ENCODE measurements at places on chromosomes 2 and 18. TPM values are rescaled to one million over a fixed set of nuclear protein-coding genes. Genes with fewer than 3 reads are reported as not detected.
A peak's percentile ranks its signal among the peaks of the same experiment; 100 is the strongest.

CAPN14 gene
- 0.54 TPM for total RNA-seq

RNF144A gene
- total RNA-seq, result 46.3 TPM

FEZ2 gene
- total RNA-seq, result 17.3 TPM

RAMP1 gene
- 0.85 TPM for total RNA-seq

TTR gene
- not detected for total RNA-seq

TMEM247 gene
- total RNA-seq, result not detected

DNA sequence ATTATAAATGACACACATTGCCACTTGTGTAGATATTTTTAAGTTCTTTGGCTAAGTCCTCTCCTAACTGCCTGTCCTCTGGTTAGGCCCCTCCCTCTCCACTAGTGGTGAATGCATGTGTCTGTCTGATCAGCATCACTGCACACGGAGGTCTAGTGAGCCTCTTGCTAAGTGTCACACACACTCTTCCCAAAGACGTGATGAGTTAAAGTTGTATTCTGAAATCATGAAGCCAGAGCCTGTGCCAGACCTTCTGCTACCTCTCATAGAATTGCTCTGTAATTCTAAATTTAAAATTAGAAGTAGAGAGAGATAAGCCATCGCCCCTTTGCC, 41.3 kb downstream of the RALB start:
- H3K27me3 ChIP-seq, result no peaks in the 10 kb centered on the region
- H3K4me1 ChIP-seq, result peaks cover 15% of the 10 kb centered on the region
- H3K4me3 ChIP-seq, result no peak overlapping the region
- peaks cover 4% of the 10 kb centered on the region for H3K36me3 ChIP-seq

DNA sequence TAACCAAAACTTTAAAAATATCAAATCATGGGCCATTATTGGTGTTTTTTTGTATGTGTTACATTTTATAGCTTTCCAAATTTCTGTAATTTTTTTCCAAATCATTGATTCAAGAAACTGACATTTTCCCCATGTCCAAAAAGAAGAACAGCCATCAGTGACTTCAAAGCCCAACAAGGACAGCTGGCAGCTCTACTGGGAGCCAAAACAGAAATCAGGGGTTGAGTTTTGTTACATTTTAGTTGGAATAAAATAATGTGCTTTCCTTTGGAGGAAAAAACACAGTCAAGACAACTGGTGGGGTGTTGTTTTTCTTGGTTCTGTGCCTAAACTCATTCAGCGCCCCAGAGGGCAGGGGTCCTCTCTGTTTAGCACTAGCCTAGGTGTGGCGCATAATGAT, 23.8 kb downstream of the AKAIN1 start:
- no peak overlapping the region for H3K4me3 ChIP-seq
- no peaks in the 10 kb centered on the region for H3K36me3 ChIP-seq
- no peak overlapping the region for H3K27ac ChIP-seq
- H3K4me1 ChIP-seq, result peaks cover 11% of the 10 kb centered on the region
- no peaks in the 10 kb centered on the region for H3K27me3 ChIP-seq
- no peak for DNase-seq

DNA sequence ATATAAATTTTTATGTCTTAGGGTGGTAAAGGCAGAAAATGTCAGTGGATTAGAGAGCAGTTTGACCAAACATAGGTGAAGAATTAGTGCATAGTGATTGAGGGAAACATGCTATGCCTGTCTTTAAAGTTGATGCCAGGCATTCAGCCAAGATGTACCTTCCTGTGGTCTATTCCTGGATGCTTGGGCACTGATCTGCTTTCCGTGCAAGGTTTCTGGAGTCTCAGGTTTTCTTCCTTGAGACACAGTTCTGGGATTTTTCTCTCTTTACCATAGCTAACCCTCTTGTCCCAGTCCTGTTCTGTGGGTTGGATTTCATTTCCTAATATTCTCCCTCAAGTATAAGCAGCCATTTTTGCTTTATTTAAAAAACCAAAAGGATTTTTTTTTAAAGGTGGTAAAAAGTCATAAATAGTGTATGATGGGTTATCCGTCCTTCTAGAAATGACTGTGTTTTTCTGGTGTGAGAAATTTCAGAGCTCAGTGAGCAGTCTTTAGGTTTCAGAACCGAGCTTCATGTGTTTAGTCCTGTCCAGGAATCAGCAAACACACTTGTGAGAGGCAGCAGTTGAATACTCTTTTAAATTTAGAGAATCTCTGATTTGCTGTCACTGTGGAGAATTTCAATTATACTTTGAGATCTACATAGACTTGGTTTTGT, 43.0 kb upstream of the CYBRD1 start:
- H3K4me3 ChIP-seq, result no peak overlapping the region
- DNase-seq, result no peak
- H3K27me3 ChIP-seq, result no peaks in the 10 kb centered on the region
- no peak overlapping the region for H3K27ac ChIP-seq

- no peaks in the 10 kb centered on the region for H3K4me1 ChIP-seq
- no peak overlapping the region for H3K27ac ChIP-seq
- H3K27me3 ChIP-seq, result no peaks in the 10 kb centered on the region
- no peak overlapping the region for H3K4me3 ChIP-seq
Observed at GRCh38 chr2:210818473-210818872, 262.1 kb downstream of the CPS1 start.

DNA sequence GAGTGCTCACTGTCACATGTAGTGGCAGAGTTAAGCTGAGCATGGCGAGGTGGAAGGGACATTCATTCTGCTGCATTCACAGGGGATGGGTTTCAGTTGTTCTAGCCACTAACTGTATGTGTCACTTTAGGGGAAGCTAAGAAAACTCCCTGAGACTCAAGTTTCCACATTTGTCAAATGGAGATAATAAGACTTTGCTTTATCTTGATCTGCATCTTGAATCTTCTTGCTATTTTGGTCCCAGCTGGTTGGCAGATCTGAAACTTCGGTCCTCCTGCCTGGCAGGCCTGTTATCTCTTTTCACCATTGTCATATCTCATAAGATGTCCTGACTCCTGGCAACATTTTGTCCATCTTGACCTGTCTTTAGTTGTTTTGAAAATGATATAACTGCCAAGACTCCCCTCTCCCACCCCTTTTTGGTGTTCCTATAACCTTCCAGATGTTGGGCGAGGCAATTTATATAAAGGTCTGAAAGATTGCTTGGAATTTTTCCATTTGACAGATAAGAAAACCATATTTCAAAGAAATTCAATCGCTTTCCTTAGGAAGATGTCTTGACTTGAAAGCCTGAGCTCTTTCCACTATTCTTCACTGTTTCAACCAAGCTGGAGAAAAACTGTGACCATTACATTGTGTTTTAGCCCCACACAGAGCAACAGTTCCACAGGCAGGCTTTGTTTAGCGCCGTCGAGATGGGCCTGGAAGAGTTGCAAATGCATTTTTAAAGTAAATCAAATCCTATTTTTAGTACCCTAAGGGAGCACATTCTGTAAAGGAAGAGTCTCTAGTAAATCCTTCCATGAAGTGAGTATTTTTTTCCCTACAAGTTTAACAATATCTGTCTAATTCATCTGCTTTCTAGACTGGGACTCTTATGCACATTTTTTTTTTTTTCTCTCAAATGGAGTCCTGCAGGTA, 33.4 kb downstream of the MYCN start:
- no peak overlapping the region for H3K27ac ChIP-seq
- H3K36me3 ChIP-seq, result no peaks in the 10 kb centered on the region
- no peak overlapping the region for H3K4me3 ChIP-seq
- no peaks in the 10 kb centered on the region for H3K27me3 ChIP-seq
- no peaks in the 10 kb centered on the region for H3K4me1 ChIP-seq
- DNase-seq, result no peak

GRCh38 chr2:219452361-219453317, 18.0 kb downstream of the SPEG start:
- no peaks in the 10 kb centered on the region for H3K27me3 ChIP-seq
- no peak overlapping the region for H3K27ac ChIP-seq
- no peak overlapping the region for H3K4me3 ChIP-seq
- DNase-seq, result no peak

DNA sequence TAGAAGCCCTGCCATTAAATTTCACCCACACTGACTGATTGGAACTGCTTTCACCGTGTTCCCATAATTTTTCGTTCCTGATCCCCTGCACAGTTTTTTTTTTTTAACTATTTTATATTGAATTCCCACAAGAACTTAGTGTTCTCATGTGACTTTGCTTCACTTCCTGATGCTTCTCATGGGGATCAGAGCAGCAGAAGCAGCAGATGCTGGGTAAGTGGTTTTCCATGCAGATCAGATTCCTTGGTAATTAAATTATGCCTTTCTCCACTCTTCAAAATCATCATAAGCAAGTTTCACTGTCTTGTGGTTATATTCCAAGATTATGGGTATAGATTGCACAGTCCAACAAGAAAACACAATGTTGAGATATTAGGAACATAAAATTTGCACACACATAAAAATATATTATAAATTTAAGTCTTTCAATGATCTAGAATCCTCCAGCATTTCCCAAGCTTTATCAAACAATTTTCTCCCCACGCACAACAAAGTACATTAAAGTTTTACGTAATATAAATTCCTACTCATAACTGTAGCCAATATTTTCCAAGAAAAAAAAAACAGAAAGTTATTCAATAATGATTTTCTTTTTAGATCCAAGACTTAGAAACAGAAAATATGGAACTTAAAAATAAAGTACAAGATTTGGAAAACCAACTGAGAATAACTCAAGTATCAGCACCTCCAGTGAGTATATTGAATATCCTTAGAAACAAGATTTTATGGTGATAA, 277.9 kb downstream of the GULP1 start:
- H3K4me3 ChIP-seq, result no peak overlapping the region
- H3K4me1 ChIP-seq, result no peaks in the 10 kb centered on the region
- H3K36me3 ChIP-seq, result no peaks in the 10 kb centered on the region
- H3K27me3 ChIP-seq, result no peaks in the 10 kb centered on the region

- H3K4me3 ChIP-seq, result no peak overlapping the region
- DNase-seq, result no peak
Observed at GRCh38 chr2:38794235-38794946, 16.4 kb downstream of the GEMIN6 start.

DNA sequence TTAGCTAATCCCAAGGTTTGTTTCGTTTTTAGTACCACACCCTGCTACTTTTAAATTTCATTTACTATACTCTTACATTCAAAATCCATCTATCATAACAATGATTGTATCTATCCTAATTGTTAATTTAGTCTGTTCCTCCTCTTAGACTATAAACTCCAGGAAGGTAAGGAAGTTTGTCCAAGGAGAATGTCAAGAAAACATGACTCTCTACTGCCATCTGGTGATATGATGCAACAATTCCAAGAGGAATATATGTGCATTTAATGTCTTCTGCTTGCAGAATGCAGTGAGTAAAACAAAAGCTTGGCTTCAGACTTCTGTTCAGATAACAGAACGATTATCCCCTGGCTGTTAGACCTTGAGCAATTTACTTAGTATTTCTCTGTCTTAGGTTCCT, 1267.1 kb downstream of the LRP1B start:
- H3K27me3 ChIP-seq, result no peaks in the 10 kb centered on the region
- no peak overlapping the region for H3K4me3 ChIP-seq
- no peaks in the 10 kb centered on the region for H3K36me3 ChIP-seq
- H3K4me1 ChIP-seq, result no peaks in the 10 kb centered on the region
- no peak for DNase-seq

DNA sequence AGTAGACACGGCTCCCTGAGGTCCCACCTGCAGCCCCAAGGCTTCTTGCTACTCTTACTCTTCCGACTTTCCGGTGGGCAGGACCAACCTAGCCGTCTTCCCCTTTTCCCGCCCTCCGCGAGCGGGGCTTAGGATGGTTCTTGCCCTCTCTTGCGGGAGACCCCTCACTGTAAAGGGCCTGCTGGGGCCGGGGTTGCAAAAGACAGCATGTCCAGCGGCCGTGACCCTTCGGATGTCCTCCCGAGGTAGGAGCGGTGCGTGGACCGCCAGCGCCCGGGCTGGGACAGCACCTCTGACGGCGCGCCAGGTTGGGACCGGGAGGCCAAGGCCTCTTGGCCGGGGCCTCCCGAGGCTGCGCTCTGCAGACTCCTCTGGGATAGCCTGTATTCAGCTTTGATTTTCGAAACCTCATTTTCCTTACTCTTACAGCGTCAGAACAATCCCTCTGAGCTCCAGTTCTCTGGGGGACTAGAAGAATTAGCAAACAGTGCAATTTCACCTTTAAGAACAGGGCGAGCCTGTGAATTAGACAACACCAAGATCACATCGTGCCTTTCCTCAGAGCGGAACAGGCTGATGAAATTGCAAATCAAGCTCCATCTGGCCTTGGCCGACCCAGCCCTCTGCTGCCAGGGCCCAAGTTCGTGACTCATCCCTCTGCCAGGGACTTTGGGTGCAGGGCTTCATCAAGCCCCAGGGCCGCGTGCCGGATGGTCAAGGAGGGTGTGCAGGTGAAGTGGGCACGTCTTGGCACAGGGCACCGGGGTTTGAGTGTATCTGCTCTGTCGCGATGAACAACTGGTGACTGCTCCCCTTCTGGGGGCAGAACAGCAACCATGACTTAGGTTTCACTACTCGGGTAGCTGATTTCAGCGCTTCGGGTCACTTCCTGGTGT, 777 bp downstream of the MOCOS start:
- DNase-seq, result no peak
- peak overlapping the region; percentile 91 for H3K4me3 ChIP-seq
- H3K27me3 ChIP-seq, result peaks cover 2% of the 10 kb centered on the region
- H3K4me1 ChIP-seq, result peaks cover 20% of the 10 kb centered on the region
- H3K36me3 ChIP-seq, result no peaks in the 10 kb centered on the region

DNA sequence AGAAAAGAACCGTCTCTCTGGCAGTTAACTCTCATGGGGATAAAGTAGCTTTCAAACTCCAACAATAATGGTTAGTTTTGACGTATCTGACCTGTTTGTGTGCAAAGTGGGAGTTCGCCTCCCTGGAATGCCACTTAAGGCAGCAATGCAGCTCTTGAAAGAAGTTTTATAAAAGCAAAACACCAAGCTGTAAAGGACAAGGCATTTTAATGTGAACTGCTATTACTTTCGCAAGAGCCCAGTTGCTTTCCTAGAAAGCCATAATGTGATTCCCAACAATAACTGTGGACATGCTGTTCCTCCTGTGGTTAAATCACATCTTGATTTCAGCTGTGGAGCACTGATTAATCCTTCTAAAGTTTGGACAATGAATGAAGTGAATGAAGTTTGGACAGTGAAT, 303.7 kb downstream of the PTPRM start:
- DNase-seq, result no peak
- no peaks in the 10 kb centered on the region for H3K4me1 ChIP-seq
- no peaks in the 10 kb centered on the region for H3K36me3 ChIP-seq
- no peaks in the 10 kb centered on the region for H3K27me3 ChIP-seq
- no peak overlapping the region for H3K27ac ChIP-seq

DNA sequence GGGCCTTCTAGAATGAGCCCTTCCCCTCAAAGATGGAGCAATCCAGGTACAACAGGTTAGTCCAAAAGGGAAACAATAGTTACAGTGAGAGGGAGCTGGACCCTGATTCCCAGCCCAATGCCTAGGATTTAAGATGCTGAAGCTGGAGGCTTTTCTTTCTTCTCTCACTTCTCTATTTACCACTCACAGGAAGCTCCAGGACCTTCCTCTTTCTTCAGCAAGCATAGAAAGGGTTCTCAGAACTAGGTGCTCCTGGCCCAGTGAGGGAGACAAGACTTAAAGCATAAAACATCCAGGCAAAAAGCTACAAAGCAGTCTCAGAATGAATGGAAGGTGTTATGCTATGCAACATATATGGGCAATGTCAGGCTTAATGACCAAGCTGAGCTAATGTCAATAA, 279.0 kb downstream of the SRBD1 start:
- H3K4me1 ChIP-seq, result no peaks in the 10 kb centered on the region
- no peak for DNase-seq
- no peak overlapping the region for H3K4me3 ChIP-seq
- H3K36me3 ChIP-seq, result no peaks in the 10 kb centered on the region
- H3K27ac ChIP-seq, result no peak overlapping the region

- no peaks in the 10 kb centered on the region for H3K36me3 ChIP-seq
- no peaks in the 10 kb centered on the region for H3K4me1 ChIP-seq
- H3K4me3 ChIP-seq, result no peak overlapping the region
- no peaks in the 10 kb centered on the region for H3K27me3 ChIP-seq
Observed at GRCh38 chr2:199756743-199757142, 94.2 kb downstream of the FTCDNL1 start.
